Activated T-helper 1 cell treated with anti-CD3 and anti-CD28 coated beads, Interleukin-12 subunit alpha, Interleukin-12 subunit beta, Interleukin-2, Interleukin-4 antibody, amounts not matched to agents 30 ng/mL and 10 ng/mL and 1 ng/mL, durations not matched to agents 14 hours and 24 hours and 36 hours (primary cell): ENCODE measurements at places on chromosomes 7 and 10. TPM values are rescaled to one million over a fixed set of nuclear protein-coding genes. Genes with fewer than 3 reads are reported as not detected.

- no peaks in the 10 kb centered on the region for H3K4me1 ChIP-seq
- H3K27ac ChIP-seq = no peak overlapping the region
- no peaks in the 10 kb centered on the region for H3K36me3 ChIP-seq
These were observed 119.1 kb upstream of the WDR11 start for GRCh38 chr10:120732067-120732466.

- H3K36me3 ChIP-seq = peaks cover 9% of the 10 kb centered on the region
- H3K4me3 ChIP-seq = no peak overlapping the region
These were observed 104.7 kb downstream of the CHCHD3 start for GRCh38 chr7:132977234-132977633.

The ADAM22 gene
- total RNA-seq = 1.4 and 1.5 TPM in 2 replicates

DNA sequence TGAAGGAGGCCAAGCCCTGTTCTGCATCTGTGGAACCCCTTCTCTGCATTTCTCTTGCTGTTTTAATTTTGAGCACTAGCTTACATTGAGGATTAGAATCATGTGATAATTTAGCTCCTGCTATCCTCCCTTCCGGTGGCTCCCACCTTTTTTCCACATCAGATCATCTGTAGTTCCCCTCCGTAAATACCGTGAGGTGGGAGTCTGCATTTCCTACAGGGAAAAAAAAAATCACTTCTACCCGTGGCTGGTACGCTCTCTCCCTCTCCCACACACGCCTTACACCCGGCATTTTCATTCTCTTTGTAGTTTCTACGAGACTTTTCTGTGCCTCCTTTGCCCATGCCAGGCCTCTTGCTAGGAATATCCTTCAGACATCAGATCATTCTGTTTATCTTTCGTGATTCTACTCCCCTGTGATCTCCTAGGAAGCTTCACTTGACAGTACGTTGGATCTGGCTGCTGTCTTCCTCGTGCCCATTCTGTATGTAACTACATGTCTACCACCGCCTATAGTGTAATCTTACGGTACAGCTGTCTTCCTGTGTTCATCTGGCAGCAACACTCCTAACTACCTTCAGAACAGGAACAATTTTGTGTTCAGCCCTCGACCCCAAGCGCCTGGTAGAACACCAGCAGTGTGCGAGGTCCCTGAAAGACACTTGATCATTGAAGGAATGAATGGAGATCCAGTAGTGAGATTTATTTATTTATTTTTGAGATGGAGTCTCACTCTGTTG lies 41.7 kb upstream of the OCM start:
- peaks cover 12% of the 10 kb centered on the region for H3K4me1 ChIP-seq
- H3K4me3 ChIP-seq = no peak overlapping the region
- DNase-seq = no peak
- peaks cover 4% of the 10 kb centered on the region for H3K36me3 ChIP-seq
- H3K27ac ChIP-seq = no peak overlapping the region
- H3K27me3 ChIP-seq = no peaks in the 10 kb centered on the region

DNA sequence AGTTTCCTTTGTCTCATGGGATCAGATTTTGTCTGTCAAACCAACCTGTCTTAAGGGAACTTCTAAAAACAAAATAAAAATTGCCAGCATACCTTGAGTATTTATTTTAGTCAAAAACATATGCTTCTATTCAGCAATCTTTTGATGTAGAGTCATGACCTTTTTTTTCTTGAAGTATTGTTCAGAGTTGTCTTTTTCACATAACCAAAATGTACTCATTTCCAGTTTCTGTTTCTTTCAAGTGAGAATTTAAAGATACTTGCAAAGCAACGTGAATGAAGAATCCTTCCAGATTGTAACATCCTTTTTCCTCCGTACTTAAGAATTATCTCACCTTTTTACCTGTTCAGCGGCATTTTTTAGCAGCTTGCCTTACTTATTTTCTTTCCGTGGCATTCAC lies 37.8 kb downstream of the GNAI1 start:
- H3K36me3 ChIP-seq = peaks cover 3% of the 10 kb centered on the region
- no peak overlapping the region for H3K27ac ChIP-seq
- no peak for DNase-seq
- H3K4me3 ChIP-seq = no peak overlapping the region
- H3K4me1 ChIP-seq = peaks cover 16% of the 10 kb centered on the region
